ENCODE measurements at places on chromosomes 2 and 18.

DNA sequence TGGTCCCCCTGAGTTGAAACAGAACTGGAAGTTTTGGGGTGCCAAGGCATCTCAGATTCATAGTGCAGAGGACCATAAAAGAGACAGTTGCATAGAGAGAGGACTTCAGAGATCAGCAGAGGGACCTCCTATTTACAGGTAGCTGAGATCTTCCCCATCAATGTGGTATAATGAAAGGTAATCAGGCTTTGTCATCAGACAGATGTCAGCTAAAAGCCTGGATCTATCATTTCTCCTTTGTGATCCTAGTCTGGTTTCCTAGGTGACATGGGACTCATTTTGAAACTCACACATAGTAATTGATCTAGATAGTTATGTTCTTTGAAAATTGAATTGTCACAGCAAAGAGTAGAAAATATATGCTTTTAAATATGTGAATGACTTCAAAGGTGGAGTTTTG, 443.5 kb upstream of the MAP2 start:
- DNase-seq = no peak

GRCh38 chr2:96913398-96914202, 43.7 kb upstream of the SEMA4C start:
- DNase-seq = no peak

DNA sequence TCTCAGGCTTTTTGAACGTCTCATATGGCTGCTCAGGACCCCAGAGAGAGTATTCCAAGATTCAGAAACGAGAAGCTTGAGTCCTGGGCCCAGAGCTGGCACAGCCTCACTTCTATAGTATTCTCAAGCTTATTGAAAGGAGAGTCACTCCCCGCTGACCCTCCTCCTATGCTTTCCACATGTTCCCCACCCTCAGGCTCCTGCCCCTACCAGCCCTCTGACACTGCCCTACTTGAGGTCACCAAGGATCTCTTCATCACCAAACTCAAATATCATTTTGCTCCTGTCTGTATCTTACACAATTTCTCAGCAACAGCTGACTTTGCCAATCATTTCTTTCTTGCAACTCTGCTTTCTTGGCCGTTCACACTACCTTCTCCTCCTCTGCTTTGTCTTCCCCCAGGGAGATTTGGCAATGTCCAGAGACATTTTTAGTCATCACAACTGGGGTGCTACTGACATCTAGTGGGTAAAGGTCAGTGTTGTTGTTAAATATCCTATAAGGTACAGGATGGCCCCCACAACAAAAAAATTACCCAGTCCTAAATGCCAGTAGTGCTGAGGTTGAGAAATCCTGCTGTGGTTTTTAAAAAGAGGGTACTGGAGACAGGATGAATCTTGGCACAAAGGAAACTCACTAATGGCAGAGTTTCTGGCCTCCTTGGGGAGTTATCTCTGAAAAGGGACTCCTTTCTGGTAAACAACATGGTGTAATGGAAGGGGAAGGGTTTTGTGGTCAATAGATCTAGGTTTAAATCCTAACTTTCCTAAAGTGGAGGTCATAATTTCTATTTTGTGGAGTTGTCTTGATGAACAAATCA, 26.9 kb upstream of the INSIG2 start:
- DNase-seq = no peak

DNA sequence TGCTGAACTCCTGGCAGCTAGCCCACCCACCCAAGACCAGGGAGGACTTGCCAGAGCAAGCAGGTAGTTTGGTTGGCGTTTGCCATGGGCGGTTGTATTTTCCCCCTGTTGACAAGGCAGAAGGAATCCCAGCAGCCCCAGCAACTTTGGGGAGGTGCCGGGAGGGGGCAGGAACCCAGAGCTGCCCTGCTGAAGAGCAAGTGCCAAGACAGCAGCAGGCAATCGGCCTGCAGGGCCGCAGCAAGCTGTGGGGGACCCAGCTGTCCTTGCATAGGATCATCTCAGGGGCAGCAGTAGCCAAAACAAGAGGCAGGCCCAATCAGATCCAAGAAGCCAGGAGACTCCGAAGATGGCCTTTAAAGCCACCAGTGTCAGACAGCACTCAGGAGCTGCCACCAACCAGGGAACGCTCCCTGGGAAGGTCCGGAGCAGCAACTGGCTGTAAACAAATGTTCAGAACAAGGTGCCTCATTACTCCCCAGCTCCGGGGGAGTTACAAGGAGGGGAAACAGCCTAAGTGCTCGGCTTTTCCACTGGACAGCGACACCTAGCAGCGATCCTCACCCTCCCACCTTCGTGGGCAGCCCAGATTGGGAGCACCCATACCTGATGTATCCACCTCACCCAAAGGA, 2.1 kb downstream of the ST8SIA5 start:
- no peak for DNase-seq

DNA sequence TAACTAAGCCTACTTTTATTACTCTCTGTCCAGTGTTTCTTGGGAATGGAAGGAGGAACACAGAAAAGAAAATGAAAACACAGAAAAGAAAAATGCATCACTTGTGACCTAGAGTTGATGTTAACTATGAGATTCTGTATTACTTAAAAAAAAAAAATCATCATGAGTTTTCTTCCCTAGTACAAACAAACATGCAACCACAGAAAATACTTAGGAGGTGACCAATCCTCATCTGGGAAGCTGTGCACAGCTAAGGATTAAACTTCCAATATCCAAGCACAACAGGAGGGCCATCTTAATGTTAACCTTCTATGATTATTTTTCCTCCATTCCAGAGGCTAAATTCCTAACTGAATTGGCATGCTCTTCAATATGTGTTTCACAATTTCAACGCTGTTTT, 1140.4 kb downstream of the LRP1B start:
- no peak for DNase-seq

GRCh38 chr2:26710145-26710544, 17.6 kb downstream of the KCNK3 start:
- DNase-seq = no peak

GRCh38 chr2:18856765-18857164, 267.4 kb upstream of the NT5C1B start:
- DNase-seq = no peak

- no peak for DNase-seq
Measured at GRCh38 chr2:62200868-62201267, 5.0 kb downstream of the B3GNT2 start.

- DNase-seq = no peak
Measured at GRCh38 chr2:203492965-203493364, 42.1 kb downstream of the RAPH1 start.

DNA sequence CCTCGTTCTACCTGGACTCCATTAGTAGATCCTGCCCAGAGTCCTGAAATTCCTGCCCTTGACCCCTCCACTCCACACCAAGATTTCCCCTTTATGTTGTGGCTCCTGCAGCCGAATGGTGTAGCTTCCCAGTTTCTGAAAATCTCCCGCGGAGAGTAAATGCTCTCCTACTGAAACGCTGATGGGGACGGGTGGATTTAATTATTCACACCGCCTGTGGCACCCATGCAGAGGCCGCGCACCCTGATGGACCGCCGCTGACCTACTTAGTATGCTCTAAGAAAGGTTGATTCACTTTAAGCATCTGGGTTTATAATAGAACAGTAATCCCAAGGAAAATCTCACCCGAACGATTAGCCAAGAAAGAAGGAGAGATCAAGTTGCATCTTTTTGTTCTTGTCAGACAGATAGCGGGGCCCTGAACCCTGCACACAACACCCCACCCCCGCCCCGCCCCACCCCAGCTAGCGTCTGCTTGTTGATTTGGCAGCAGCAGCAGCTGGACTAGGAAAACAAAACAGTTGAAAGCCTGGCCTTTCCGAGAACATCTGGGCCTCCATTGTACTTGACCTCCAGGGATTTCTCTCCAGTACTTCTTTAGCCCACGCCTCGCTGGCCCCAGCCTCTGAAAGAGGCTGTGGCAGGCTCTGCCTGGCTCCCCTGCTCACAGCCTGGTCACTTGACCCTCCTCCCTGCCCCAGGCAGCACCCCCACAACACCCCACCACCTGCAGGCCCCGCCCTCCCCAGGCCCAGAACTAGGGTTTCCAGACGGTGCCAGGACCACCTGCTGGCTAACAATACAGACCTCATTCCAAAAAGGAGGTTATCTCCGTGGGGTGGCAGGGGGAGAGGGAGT, 53.6 kb downstream of the DPYSL5 start:
- DNase-seq = no peak

- no peak for DNase-seq
Measured at GRCh38 chr2:45391866-45392265, 219.2 kb downstream of the SRBD1 start.

DNA sequence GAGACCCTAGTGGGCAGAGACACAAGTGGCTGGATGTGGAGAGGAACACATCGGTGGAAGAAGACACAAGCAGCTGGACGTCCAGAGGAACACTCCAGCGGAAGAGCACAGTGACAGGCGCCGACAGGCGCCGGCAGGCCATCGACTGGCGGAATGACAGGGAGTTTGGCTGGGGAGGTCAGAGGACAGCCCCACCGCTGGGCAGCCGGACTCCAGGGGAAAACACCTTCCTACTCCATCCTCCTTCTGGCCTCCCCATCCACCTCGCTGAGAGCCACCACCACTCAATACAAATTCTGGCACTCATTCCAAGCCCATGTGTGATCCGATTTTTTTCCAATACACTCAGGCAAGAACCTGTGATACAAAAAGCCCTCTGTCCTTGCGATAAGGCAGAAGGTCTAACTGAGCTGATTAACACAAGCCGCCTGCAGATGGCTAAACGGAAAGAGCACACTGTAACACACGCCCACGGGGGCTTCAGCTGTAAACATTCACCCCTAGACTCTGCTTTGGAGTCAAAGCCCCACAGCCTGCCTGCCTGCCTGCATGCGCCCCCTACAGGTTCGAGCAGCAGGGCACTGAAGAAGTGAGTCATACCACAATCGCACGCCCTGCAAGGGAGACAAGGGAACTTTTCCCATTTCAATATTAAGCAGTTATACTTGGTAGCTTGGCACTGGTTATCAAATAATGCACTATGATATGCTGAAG, 50.2 kb upstream of the LRP1B start:
- no peak for DNase-seq

DNA sequence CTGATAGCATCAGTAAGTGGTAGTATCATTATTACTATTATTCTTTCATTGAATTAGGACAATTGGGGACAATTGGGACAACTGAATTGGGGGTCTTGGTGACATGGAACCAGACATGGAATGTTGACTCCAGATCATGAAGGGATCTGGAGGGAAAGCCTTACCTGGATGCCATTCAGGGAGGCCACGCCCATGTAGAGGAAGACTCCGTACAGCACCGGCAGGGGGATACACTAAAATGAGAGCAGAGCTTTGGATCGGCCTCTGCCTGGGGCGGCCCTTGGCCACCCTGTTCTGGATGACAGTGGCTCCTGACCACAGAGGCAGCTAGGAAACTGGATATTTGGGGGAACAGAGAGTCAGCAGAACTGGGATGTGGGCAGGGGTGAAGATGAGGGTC, 29.2 kb downstream of the MTHFD2 start:
- no peak for DNase-seq

DNA sequence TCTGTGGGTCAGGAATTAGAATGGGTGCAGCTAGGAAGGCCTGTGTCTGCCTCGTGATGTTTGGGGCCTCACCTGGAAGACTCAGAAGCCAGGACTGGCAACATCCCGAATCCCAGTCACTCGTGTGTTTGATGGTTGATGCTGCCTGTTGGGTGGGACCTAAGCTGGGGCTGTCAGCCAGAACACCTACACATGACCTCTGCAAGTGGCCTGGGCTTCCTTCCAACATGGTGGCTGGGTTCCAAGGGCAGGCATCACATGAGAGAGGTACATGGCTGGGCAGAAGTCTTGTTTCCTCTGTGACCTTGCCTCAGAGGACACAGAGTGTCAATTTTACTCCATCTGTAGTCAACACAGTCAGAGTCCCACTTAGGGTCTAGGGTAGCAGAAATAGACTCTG, 177.8 kb downstream of the GBX2 start:
- DNase-seq = no peak

- no peak for DNase-seq
Measured at GRCh38 chr2:16862471-16862870, 196.8 kb upstream of the CYRIA start.

DNA sequence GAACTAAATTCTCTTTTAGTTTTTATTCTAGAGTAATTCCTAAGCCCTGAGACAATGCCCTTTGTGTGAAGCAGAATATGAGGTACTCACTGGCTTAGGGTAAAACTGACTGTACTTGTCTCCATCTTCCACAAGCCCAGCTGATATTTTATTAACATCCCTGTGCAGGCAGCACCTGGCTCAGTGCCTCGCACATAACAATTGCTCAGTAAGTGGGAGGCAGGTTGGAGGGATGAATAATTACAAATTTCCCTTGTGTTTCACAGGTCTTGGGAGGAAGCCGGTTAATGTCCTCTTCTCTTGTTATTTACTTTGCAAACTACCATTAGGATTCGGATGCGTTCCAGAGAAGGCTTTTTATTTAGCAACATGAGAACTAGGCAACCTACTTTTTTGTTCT, 249.8 kb upstream of the FSHR start:
- no peak for DNase-seq

DNA sequence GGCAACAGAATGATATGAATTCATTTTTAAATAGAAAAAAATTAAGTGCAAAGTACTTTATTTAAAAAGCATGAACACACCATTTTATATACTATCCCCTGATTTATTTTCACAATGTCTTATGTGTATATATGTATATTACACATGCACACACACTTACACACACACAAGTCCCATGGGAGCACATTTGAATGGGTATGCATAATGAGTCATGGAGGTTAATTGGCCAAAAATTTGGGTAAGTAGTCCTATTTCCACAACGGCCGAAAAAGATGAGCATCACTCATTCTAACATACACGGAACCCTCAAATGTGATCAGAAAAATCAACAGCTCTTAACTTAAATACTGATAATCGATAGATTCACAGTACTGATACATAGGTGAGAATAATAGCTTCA, 97.4 kb upstream of the NABP1 start:
- no peak for DNase-seq

GRCh38 chr18:22141211-22141610, 28.2 kb upstream of the GATA6 start:
- DNase-seq = no peak

DNA sequence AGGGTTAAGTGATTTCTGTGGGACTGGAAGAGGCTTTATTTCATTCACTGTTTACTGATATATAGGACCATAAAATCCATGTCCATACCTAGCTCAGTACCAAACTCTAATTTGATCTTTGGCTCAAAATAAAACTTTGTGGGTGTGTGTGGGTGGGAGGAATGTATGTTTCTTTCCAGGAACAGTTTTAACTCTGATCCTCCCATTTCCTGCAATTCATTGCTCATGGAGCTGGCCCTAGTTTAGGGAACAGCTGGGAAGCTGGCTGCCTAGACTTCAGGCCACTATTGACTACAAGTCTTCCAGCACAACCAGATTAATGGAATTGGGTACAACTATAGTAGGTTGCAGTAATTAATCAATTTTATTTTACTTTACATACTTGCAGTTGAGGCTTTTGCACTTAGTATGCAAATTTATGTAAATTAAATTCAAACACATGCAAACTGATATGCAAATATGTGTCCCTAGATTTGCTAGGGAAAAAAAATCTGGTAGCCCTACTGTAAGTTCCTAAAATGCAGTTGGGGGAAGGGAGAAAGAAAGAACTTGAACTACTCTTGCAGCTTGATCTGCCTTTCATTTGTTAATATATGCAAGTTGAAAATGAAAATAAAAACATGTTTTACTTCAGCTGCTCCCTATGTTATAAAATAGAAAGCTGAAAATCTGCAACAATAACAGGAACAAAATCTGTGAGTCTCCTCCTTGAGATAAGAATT, 1070.3 kb upstream of the CELF4 start:
- no peak for DNase-seq
